Skin of body (tissue), 3 donors: ENCODE measurements at places on chromosomes 11 and 22.

- no peak for DNase-seq
Observed at GRCh38 chr22:27032091-27032761, 374.8 kb downstream of the MIAT start.

DNA sequence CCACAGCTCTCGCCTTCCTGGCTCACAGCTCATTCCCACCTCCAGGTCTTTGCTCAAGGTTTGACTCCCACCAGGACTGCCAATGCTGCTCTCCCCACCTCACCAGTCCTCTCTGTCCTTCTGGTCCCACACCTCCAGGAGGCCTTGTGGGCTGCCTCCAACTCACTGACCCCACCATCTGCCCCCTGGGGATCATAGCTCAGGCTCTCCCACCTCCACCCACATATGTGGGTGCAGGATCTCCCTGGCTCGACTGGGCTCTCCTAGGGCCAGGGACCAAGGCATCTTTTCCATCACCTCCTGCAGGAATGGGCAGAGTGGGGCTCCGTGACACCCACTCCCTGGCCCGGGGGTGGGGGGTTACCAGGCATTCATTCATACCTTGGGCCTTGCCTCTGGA, 13.8 kb upstream of the SSTR3 start:
- no peak for DNase-seq

DNA sequence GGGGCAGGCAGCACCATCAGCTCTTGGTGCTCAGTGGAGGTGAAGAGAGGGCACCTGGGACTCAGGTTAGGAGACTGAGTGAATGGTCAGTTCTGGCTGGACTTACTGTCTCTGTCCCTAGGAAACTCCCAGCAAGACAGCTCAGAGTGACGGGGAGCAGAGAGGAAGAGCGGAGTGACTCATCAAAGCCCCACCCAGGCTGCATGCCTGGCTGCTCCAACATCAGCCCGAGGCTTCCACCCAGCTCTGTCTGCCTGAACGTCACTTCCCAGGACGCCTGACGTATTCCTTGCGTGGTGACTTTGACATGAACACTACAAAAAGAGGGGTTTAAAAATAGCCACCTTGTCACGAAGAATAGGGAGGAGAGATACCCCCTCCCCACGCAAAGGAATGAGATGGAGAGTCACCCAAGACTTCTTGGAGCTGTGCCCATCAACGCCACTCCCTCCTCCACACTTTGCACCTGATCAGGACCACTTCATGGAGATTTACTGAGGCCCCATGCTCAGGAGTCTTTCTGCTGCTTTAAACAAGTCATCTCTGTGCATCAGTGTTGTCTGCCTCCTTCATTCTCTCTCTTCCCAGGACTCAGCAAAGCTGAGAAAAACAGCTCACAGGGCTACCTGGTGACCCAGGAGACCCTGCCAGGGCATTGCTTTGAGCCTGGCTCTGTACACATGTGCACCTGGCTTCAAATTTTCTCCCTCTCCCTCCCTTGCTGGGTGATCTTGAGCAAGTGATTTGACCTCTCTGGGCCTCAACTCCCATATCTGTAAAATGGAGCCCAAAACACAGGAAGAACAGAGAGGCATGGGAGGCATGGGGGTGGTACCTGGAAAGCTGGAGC, 83.1 kb downstream of the MN1 start:
- DNase-seq, result peak; percentile 50

- no peak for DNase-seq
Observed at GRCh38 chr11:72432347-72433287, 1.7 kb downstream of the CLPB start.

DNA sequence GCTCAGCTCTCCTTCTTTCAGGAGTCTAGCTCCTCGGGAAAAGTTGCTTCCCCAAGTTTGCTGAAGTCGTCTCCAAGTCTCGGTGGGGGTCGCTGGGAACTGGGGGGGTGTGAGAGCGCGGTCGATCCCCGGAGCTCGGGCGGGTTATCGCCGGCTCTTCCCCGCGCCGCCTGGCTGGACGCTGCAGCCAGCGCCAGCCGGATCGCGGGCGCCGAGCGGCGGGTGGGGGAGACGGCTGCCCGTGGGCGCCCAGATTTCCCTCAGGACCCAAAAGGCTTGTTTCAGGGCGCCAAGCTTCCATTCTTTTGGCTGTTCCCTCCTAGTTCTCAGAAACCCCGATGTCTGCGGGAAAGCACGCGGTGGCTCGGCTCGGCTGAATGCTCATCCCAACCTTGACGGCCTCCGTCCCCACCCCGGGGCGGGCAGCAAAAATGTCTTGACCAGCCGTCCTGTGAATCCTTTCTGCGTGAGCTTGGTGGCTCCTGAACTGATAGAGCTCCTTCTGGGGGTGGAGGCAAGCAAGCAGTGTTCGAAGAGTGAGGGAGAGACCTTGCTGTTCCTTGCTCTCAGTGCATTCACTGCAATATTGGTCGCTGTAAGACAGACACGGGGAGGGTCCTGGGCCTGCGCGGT, 1.7 kb downstream of the ZBTB16 start:
- DNase-seq, result peak; percentile 8

DNA sequence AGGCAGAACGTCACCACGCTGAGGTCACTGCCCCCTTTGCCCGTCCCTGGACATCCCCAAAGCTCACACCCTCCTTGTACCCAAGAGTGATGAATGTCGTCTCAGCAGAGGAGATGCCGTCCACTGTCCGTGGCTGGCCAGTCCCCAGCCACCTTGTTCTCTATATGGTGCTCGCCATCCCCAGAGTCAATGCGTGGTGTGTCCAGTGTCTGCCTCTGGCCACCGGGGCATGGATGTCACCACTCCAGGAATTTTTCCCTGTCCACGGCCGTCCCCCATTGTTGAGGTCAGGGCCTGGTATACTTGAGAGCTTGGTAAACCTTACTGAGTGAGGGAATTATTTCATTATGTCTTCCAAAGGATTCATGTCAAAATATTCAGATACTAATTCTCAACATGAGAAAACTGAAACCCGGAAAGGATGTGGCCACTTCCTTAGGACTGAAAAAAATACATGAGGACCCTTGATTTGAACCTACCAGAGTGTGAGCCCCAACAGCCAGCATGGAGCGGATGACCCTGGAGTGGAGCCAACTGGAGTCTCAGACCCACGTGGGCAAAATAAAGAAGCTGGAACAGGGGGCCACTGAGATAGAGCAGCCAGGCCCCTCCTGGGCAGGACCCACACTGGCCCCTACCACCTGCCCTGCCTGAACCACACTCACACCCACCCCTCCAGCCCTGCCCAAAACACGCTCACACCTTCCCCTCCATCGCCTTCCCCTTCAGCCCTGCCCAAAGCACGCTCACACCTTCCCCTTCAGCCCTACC, 376.4 kb downstream of the BRD1 start:
- DNase-seq, result no peak

GRCh38 chr11:13608656-13609055, 59.8 kb upstream of the FAR1 start:
- no peak for DNase-seq

- no peak for DNase-seq
Observed at GRCh38 chr11:105718641-105719040, 108.8 kb downstream of the GRIA4 start.

GRCh38 chr11:77262803-77263202, 38.7 kb downstream of the GDPD4 start:
- DNase-seq, result no peak

DNA sequence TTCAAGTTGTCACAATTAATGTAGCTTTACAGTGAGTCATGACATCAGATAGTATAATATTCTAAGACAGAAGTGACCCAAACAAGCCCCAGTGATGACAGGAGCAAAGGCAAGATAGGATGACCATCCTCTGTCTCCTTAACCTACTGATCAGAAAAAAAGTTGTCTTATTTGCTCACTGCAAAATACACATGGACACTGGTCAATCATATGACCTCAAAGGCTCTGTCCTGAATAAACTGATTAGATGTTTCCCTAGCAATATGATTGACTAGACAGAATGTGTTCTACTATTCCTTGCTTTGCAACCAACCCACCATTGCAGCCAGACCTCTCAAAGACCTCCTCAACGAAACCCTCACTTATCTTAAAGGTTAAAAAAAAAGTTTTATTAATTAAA, 117.4 kb downstream of the SYN3 start:
- DNase-seq, result no peak

GRCh38 chr22:46148816-46149511, 1.4 kb upstream of the PPARA start:
- no peak for DNase-seq

DNA sequence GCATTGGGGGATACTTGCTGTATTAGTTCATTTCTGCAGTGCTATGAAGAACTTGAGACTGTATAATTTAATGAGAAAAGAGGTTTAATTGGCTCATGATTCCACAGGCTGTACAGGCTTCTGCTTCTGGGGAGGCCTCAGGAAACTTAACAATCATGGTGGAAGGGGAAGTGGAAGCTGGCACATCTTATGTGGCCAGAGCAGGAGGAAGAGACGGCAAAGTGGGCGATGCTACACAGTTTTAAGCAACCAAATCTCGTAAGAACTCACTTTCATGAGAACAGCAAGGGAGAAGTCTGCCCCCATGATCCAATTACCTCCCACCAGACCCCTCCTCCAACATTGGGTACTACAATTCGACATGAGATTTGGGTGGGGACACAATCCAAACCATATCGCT, 55.1 kb downstream of the TMPRSS5 start:
- DNase-seq, result no peak

DNA sequence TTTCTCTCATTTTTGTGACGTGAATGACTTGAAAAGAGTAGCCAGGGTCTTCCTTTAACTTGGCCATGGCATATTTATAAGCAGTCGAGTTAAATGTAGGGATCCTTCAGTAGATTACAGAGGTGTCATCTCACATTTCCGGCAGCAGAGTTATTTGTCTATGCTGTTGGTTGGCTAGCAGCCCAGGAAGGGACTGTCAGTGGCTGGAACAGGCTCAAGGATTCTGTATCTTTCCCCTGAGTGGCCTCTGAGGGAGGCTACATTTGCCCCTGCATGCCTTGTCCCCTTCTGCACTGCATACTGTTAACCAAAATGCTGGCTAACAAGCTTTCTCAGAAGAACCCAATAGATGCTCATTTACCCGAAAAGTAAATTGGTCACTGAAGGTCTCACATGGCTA, 187.6 kb downstream of the PGR start:
- DNase-seq, result no peak

- DNase-seq, result no peak
Observed at GRCh38 chr22:49084206-49084605, 743.5 kb downstream of the BRD1 start.

DNA sequence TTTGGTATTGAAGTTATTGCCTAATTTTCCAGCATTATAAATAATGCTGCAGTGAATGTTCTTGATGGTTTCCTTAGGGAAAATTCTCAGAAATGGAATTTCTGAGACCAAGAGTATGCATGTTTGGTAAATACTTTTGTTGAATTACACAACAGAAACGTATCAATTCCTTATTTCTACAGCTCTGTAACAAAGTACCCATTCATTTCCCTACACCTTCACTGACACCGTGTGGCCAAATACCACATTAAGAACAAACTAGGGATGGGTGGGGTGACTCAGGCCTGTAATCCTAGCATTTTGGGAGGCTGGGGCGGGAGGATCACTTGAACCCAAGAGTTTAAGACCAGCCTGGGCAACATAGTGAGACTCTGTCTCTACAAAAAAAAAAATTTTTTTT, 21.8 kb downstream of the MCAM start:
- no peak for DNase-seq

DNA sequence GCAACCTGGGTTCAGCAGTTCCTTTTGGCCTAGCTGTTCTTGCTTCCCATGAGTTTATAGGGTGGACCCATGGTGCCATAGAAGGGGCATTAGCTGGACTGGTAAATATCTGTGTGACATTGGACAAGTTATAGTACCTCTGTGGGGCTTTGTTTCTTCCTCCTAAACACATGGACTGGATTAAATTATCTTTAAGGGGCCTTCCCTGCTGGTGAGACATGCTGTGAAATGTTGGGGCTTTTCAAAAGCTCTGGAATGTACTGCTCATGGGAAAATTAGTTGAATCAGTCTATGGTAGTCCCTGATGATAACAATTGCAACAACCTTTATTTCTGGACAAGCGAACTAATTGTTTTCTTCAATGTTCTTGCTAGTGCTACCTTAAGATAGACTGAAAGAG, 276.2 kb downstream of the BLID start:
- no peak for DNase-seq

- DNase-seq, result peak; percentile 83
Observed at GRCh38 chr11:72038491-72038890, 39.8 kb downstream of the IL18BP start.

- DNase-seq, result no peak
Observed at GRCh38 chr11:16925561-16926065, 88.6 kb downstream of the PLEKHA7 start.

DNA sequence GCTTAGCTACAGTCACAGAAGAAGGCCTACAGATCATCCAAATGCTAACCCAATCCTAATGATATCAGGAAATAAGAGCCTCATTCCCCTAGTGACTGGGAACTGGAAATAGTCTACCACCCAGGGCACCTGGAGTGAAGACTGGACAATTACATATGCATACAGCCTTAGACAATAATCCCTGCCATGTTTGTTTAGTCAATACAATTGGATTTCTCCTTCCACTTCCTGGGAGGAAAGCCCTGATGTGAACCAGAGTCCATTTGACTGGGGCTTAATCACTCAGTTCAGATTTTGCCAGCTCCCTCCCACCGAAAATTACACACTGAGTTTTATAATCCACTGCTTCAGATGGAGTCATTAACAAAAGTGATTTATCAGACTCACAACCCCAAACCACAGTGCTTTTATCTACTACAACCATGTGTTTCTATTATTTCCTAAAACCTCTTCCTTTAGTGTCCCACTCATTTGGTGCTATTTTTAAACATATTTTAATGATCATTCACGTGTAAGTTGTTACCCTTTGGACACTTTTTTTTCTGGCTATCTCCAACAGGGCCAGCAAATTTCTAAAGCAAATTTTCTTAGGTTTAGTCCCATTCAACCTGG, 29.9 kb downstream of the CWF19L2 start:
- DNase-seq, result no peak

GRCh38 chr11:67463186-67463585, 5.9 kb downstream of the TMEM134 start:
- no peak for DNase-seq

DNA sequence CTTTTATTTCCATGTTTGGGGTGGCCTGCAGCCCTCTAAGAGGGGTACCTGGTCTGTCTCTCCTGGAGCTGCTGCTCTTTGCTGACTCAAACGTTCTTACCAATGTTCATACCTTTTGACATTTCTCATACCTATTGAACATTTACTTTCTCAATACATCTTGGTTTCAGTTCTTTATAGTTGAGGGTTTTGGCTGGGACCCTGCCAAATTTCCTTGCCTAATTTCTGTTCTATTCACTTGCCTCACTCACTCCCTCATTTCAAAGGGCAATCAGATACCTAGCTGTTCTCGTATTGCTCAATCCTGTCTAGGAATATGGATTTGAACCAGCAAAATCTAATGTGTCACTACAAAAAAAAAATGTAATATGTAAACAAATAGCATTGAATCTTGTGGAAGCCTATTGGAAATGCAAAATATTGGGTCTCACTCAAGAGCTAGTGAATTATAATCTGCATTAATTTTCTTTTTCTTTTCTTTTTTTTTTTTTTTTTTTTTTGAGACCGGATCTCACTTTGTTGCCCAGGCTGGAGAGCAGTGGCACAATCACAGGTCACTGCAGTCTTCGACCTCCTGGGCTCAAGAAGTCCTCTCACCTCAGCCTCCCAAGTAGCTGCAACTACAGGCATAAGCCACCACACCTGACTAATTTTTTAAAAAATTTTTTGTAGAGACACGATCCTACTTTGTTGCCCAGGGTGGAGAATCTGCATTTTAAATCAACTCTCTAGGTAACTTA, 7.5 kb downstream of the OR6M1 start:
- no peak for DNase-seq

GRCh38 chr22:21028277-21029251, 3.8 kb downstream of the SLC7A4 start:
- no peak for DNase-seq

- no peak for DNase-seq
Observed at GRCh38 chr11:65781152-65781961, 581 bp upstream of the AP5B1 start.
